Skeletal muscle cell (primary cell): ENCODE measurements at places on chromosomes 6 and 20.
A peak's percentile ranks its signal among the peaks of the same experiment; 100 is the strongest.

GRCh38 chr6:110509617-110510241, 33.3 kb upstream of the SLC22A16 start:
- DNase-seq, result peak; percentile 67

DNA sequence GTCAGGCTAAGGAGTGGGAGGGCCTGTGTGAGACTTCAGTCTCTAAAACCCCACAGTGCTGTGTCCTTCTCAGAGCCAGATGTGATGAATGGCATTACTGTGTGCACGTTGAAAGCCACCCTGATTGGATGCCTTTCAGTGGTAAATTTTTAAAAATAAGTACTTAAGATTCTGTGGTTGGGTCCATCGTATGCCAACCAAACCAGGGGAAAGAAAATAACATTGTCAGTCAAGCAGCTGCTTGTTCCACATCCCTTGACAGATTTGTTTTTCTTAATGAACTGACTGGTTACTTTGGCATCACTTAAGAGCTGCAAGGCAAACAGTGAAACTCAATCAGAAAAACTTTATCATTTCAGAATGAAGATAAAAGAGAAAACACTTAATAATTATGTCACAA, 334.0 kb upstream of the NT5E start:
- no peak for DNase-seq

DNA sequence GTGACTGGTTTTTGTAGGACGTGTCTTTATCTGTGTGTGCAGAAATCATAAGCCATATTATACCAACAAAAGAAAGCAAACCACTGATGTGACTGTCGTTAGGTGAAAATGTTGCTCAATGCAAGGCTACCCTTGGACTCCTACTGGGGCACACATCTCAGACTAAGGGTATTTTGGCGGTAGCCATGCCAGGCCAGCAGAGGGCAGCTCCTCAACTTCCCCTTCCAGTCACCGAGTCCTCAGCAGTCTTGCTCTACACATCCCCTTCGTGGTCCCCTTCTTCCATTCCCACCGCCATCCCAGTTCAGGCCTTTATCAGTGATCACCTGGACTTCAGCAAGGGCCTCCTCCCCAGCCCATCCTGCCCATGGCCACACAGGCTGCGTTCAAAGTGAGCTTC, 113.7 kb upstream of the GGTLC1 start:
- no peak for DNase-seq

DNA sequence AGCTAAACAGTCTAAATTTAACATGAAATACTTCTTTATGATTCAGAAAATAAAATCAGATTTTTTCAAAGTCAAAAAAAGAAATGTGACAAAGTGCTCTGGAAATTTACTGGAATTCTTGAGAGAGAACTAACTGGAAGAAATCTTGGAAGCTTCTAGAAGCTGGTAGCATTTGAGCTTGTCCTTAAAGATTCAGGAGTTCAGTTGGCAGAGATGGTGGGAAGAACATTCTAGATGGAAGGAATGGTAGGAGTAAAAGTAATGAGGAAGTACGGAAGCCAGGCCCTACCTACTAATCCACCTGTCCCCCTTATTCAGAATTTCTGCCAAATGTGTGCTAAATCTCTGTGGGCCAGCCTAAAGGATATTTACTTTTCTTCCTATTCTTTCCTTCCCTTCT, 21.2 kb downstream of the RALY start:
- no peak for DNase-seq

- no peak for DNase-seq
Measured at GRCh38 chr20:44402391-44403193, 47.1 kb downstream of the HNF4A start.

DNA sequence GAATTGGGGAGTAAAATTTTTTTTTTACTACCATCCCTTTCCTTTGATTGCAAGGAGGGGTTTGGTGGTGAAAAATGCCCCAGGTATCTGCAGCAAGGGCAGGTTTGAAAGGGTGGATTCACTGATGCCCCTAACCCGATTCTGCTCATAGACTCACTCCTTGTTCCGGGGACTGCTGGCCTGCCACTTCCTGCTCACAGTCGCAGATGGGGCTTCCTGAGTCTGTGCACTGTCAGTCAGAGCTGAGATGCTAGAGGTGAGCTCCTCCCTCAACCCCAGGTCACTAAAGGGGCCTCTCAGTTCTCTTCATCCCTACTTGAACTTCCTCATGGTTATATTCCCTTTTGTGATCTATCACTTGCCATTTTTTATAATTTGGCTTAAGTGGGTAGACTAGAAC, 357.9 kb downstream of the FARS2 start:
- DNase-seq, result no peak

GRCh38 chr6:2630891-2631571, 119.7 kb downstream of the MYLK4 start:
- DNase-seq, result peak; percentile 45

- no peak for DNase-seq
Measured at GRCh38 chr6:38091613-38092012, 272.1 kb downstream of the ZFAND3 start.

- DNase-seq, result no peak
Measured at GRCh38 chr6:142569676-142570075, 267.9 kb downstream of the ADGRG6 start.

DNA sequence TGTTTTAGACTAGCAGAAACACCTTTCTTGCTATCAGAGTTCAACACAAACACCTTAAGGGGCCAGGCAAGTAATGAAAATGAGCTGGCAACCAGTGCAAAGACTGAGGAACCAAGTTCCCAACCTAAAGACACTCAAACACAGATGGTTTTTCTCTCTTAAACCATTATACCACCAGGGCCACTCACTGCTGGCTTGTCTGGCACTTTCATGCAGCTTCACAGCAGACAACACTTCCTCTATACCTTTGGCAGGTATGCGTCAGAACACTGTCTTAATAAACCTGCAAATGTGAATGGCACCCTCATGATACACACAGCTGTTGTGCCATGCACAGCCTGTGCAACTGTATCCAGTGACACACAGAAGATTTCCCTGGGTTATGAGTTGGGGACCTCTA, 41.6 kb downstream of the NFATC2 start:
- no peak for DNase-seq

DNA sequence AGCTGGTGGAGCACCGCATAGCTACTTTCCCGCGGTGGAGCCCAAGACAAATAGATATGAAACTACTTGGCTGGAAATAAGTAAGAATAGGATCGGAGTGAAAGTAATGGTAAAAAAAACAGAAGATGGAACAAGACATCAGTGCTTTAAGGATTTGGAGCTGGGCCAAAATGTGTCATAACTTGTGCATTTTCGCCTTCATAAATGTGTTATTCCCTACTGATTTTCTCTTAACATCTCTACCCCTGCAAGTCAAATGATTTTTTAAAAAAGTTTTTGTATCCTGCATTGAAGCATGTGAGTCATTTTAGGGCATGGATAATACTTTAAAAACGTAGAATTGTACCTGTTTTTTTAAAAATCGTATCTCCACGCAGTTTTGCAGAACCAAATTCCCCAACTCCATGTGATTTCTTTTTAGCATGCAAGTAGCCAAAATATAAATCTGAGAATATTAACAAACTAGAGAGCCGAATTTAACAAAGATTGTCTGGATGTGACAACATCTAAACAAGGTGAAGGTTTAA, 882 bp upstream of the FAM184A start:
- peak; percentile 36 for DNase-seq

GRCh38 chr6:33114406-33114805, 38.6 kb downstream of the HLA-DPB1 start:
- DNase-seq, result no peak

GRCh38 chr20:663315-664090, 10.5 kb upstream of the SRXN1 start:
- DNase-seq, result no peak

DNA sequence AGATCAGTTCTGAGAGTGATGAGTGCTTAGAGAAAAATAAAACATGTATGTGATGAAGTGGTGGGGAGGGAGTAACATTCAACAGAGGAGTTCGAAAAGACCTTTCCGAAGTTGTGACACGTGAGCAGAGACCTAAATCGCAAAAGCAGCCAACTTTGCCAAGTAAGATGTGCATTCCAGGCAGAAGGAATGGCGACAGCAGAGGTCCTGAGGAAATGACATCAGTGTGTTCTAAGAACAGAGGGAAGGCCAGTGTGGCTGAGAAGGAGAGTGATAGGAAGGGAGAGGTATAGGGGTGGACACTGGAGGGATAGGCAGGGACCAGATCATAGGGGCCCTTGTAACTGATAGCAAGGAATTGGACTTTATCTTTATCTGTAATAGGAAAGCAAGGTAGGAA, 51.3 kb downstream of the ADAT2 start:
- no peak for DNase-seq

DNA sequence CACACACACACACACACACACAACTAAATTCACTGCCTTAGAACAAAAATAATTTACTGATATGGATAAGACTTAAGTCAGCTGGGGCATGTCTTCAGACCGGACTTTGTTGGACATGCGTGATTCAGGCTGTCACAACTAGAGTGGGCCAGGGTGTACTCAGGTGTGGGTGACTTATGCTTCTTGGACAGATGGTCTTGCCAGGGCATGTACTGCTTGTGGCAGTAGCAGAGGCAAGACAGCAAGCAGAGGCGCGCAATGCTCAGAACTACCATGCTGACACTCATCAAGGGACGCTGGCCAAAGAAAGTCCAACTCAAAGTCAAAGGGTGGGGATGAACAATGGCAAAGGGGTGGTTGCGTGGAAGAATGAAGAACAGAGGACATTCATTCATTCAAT, 437.5 kb downstream of the CBLN4 start:
- DNase-seq, result no peak

DNA sequence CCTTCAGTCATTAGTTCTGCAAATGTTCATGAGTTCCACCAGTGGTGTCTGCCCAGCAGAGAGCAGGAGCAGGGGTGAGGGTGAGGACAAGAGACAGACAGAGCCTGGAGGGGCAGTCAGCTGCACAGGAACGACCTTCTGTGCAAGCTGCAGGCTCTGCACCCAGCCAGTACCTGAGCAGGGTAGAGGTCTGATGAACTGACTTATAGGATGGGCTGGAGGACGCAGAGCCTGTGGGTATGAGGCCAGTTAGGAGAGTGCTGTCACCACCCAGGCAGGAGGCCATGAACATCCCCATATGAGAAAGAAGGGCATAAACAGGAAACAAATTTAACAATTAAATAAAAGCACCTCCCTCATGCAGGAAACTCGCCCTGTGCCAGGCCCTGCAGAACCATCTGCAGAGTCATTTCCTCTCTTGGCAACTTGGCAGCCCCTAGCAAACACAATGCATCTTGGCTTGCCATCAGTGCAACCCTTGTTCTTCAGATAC, 17.9 kb downstream of the C6orf15 start:
- DNase-seq, result no peak

DNA sequence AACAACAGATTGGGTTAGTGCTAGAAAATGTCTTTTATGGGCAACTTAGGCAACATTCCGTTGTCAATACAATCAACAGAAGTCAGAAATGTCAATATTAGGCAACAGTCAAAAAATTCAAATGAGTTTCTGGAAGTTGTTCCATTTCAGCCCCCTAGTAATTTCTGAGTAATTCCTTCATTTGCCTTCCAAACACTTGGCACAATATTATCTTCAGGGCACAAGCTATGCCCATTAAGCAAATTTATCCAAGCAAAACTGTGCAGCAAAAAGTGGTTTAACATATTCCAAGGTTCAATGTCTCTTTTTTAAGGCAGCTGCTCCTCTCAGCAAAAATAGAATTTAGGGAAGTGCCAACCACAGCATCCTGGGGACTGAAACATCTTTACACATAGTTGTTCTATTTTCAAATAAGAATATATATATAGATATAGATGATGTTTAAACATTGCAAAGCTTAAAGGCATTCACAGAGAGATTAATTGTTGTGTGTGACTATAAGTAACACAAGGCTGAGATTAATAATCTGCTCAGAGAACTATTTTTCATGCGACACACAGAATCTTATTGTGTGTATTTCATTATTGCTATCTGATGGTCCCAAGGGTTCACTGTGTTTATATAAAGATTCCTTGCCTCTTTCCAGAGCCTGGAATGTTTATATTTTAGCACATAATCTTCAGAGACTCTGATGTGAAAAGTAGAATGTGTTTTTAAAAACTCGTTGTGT, 75.2 kb upstream of the ADTRP start:
- DNase-seq, result no peak

DNA sequence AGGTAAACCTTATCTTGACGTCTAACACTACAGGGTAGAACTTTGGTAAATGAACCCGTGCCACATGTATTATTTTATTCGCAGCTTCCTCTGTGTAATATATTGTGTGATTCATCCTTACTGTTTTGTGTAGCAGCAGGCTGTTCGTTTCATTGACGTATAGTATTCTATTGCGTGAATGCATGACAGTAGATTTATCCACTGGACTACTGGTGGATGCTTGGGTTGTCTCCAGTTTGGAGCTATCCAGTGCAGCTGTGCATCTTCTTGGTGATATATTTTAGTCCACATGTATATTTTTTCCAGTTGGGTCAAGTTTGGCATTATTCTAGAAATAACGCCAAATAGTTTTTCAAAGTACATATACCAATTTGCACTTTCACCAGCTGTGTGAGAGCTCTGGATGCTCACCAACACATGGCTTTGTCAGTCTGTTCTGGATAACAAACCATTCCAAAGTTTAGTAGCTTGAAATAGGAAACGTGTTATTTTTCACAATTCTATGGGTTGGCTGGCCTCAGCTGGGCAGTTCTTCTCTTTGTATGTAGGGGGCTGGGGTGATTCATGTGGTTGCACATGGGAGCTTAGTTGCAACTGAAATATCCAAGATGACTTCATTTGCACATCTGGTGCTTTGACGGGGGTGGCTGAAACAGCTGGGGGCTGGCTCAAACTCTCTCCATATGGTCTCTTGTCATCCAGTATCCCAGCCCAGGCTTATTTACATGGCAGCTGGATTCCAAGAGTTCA, 9.3 kb downstream of the ECT2L start:
- DNase-seq, result peak; percentile 93

DNA sequence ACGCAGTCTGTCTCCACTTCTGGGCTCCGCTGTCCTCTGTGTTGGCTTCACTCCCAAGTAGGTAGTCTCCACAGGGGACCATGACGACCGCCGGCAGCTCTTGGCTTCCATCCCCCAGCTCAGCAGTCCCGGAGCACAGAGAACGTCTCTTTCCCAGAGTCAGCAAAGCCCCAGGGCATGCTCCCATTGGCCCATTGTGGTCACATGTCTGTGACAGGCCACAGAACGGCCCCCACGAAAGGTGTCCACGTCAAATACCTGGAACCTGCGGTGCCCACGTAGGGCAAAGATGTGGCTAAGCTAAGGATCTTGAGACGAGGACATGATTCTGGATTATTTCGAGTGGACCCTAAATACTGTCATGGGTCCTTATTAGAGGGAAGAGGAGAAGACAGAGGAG, 438.4 kb upstream of the SULF2 start:
- no peak for DNase-seq

DNA sequence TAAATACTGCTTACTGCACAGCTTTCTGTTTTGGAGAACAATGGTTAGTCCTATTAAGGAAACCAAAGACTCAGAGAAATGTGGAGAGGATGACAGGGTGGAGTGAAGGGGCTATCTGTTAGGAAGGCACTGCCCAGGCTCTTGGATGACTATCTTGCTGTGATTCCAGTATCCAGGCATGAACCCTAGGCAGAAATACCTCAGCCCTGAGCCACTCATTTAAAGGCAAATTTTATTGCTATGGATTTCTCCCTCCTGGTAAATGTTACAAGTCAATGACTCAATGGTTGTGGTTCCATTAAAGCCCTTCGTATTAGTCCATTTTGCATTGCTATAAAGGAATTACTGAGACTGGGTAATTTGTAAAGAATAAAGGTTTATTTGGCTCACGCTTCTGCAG, 25.9 kb downstream of the ADGRF4 start:
- DNase-seq, result no peak

GRCh38 chr20:2698186-2698817, 5.7 kb downstream of the EBF4 start:
- DNase-seq, result no peak

GRCh38 chr6:40917603-40918002, 121.4 kb downstream of the UNC5CL start:
- DNase-seq, result no peak

- peak; percentile 18 for DNase-seq
Measured at GRCh38 chr6:97186416-97186999, 96.5 kb downstream of the MMS22L start.
